ENCODE measurements at places on chromosomes 11 and 22.

- no peak for DNase-seq
Observed at GRCh38 chr11:66326261-66327111, 9.6 kb upstream of the CD248 start.

- DNase-seq = no peak
Observed at GRCh38 chr11:15889363-15890030, 466.8 kb downstream of the SOX6 start.

- no peak for DNase-seq
Observed at GRCh38 chr22:35782504-35782903, 64.8 kb downstream of the APOL5 start.

DNA sequence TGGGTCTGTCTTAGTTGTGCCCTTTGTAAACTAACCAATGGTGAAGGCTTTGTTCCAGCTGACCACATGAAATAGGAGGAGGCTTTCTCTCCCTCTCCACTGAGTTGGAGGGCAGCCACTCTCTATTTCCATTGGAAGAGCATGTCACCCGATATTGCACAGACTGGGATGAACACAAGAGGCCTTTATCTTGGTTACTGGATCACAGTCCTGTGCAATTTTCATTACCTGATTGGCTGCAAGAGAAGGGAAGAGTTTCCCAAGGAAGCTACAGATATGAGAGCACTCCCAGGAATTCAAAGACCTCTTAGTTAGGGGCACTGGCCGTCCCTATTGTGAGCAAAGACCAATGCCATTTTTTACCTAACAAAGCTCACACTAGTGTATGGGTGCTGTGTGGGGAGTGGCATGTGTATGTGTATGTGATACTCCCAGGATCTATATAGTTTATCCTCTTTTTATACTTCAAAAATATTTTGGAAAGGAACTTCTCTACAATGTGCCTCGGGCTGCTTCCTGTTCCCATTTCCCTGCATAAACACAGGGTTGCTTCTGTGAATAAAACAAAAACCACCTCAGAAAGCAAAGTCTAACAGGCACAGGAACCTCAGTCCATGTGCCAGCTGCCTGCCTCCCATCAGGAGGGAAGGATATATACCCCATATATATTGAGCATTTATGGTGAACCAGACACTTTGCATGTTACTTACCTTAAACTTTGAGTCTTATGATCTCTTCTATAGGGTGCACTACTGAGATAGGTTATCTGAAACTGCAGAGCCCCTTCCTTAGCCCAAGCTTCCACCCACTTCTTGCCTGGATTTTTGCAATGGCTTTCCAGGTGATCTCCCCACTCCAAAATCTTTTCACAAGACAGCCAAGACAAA, 126.5 kb downstream of the RASSF10 start:
- no peak for DNase-seq

DNA sequence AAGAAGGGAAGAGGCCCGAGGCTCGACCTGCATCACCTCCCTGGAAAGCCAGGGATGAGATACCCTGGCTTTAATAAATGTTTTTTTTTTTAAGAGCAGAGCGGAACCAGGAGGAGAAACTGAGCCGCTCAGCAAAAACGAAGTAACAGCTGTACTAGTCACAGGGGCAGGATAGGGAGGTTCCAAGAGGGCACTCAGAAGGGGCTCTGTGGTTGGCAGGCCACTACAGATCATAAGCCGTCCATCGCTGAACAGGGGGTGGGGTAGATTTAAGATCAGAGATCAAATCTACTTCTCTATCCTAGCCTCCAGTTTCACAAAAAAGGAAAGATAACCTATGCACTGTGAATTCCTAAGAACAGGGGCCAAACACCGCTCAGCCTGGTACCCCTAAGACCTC, 625 bp downstream of the EIF3D start:
- DNase-seq = no peak

- DNase-seq = no peak
Observed at GRCh38 chr11:35787626-35788025, 125.1 kb downstream of the TRIM44 start.

DNA sequence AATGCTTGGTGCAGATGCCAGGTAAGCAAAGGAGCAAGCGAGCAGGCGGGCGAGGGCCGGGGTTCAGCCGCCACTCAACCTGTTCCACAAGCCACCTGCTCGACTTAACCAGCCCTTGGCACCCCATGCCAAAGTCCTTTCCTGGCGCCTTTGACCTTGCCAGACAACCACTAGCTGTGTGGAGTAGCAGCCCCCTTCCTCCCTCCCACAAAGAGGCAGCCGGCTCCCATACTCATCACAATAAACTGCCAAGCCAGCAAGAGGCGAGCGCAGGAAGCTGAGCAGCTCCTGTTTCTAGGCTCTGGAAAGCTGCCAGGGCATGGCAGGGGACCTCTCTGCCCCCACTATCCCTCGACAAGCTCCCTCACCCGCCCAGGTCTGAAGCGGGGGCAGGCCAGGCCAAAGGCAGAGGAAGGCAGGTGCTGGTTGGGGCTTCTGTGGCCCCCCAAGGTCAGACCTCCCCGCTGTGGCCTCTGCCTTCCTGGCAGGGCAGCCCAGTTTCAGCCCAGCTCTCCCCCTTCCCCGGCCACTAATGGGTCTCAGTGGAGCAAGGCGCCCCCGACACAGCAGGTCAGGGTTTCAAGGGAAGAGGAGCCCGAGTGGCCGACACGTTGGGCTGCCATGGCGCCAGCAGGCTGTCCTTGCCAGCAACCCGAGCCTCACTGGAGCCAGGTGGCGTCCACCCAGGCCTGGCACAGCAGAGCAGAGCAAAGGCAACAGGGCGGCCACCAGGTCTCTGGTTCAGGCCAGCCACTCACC, 15.3 kb downstream of the MACROD1 start:
- DNase-seq = no peak

DNA sequence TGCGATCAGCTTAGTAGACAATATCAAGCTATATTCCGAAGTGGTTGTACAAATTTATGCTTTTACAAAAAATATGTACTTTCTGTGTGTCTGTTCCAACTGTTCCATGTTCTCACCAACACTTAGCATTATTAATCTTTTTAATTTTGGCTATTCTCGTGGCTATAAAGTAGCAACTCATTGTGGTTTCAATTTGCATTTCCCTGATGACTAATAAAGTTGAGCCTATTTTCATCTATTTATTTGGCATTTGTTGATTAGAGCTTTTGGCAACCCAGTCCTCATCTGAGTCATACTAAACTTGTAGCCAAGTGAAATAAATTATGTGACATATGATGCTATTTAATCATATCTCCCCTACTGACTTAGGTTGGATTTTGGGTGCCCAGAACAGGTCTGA, 115.9 kb downstream of the FBXO7 start:
- no peak for DNase-seq

DNA sequence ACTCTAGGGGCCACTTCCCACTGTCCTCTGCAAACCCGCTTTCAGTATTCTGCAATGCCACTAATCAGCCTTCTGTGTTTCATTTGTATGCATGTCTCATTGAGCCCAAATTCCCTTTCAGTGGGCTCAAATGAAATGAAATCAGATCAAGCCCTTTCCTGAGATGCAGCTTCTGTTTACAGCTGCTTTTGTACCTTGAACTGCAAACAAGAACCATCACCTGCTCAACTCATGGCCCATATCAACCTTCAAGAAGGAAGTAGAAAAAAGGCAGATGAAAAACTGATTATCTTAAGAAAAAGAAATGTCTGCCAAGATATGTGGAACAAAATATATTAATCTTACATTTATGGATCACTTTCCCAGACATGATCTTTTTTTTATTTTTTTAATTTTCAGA, 141.1 kb upstream of the ARHGAP42 start:
- DNase-seq = no peak

DNA sequence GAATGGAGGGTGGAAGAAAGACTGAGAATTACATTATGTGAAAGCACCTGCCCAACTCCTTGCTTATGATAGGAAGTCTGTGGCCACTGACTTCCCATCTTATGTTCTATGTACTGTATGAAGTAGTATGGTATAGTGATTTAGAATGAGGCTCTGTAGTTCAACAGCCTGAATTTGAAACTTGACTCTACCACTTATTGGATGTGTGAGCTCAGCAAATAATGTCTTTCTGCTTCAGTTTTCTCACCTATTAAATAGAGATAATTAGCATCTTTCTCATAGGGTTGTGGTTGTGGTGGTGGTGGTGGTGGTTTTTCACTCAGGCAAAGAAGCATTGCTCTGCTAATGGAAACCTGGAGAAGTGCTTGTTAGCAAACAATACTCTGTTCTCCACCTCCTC, 121.6 kb downstream of the PAX6 start:
- no peak for DNase-seq

- no peak for DNase-seq
Observed at GRCh38 chr22:28329186-28330073, 350.2 kb downstream of the TTC28 start.

Data from stimulated activated CD4-positive, alpha-beta T cell treated with anti-CD3 and anti-CD28 coated beads, Interleukin-1b, Interleukin-23, amount 100 ng/mL, for 1 hour (primary cell).